Left ventricle myocardium superior (tissue), 1 donor: ENCODE measurements at places on chromosomes 13 and 19. TPM values are rescaled to one million over a fixed set of nuclear protein-coding genes. Genes with fewer than 3 reads are reported as not detected.

DNA sequence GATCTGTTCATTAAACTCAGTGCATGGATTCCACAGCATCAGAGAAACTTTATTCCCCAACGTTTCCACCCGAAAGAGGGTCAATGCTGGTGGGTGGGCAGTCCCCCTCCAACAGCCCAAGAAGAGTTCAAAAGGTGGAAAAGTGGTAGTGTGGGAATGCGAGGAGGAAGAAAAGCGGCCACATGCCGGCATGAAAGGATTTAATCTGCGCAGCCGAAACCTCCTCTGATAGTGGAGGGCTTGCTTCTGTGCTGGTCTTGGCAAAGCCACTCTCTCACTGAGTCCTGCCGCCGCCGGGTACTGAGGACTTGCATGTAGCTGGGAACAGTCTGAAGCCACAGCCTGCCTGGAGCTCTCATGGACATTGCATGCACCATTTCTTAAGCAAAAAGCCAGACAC, 136.2 kb upstream of the ZNF536 start:
- peak; percentile 47 for DNase-seq

- peak; percentile 64 for DNase-seq
Measured at GRCh38 chr19:47210689-47211316, 20.2 kb downstream of the BBC3 start.

ARHGEF7 gene
- total RNA-seq = 56.2 TPM

KRTDAP gene
- total RNA-seq = not detected

ZNF850 gene
- total RNA-seq = 5.6 TPM
